IgD-negative memory B cell (primary cell): ENCODE measurements at places on chromosomes 3 and 15. TPM values are rescaled to one million over a fixed set of nuclear protein-coding genes. Genes with fewer than 3 reads are reported as not detected.

Gene HESX1
- polyA plus RNA-seq = 1.1 TPM

Gene CCDC13
- 1.1 TPM for polyA plus RNA-seq

Gene USP50
- polyA plus RNA-seq = not detected

Gene CNOT10
- 23.1 TPM for polyA plus RNA-seq

Gene CCK
- polyA plus RNA-seq = not detected

Gene EAF2
- 296 TPM for polyA plus RNA-seq

Gene ZNF860
- polyA plus RNA-seq = 27.7 TPM

Gene ACAN
- not detected for polyA plus RNA-seq

Gene CHST13
- not detected for polyA plus RNA-seq

Gene GOLGA6L22
- not detected for polyA plus RNA-seq

Gene RBP2
- polyA plus RNA-seq = not detected

Gene CKMT1A
- polyA plus RNA-seq = not detected

Gene DUOX1
- 1.4 TPM for polyA plus RNA-seq

Gene ASB14
- polyA plus RNA-seq = 0.53 TPM

Gene HES1
- polyA plus RNA-seq = 8.5 TPM

Gene GMPS
- 47.1 TPM for polyA plus RNA-seq

Gene LRTM1
- polyA plus RNA-seq = not detected

Gene GOLGA6L6
- not detected for polyA plus RNA-seq
